ENCODE measurements at places on chromosomes 7 and 10.

DNA sequence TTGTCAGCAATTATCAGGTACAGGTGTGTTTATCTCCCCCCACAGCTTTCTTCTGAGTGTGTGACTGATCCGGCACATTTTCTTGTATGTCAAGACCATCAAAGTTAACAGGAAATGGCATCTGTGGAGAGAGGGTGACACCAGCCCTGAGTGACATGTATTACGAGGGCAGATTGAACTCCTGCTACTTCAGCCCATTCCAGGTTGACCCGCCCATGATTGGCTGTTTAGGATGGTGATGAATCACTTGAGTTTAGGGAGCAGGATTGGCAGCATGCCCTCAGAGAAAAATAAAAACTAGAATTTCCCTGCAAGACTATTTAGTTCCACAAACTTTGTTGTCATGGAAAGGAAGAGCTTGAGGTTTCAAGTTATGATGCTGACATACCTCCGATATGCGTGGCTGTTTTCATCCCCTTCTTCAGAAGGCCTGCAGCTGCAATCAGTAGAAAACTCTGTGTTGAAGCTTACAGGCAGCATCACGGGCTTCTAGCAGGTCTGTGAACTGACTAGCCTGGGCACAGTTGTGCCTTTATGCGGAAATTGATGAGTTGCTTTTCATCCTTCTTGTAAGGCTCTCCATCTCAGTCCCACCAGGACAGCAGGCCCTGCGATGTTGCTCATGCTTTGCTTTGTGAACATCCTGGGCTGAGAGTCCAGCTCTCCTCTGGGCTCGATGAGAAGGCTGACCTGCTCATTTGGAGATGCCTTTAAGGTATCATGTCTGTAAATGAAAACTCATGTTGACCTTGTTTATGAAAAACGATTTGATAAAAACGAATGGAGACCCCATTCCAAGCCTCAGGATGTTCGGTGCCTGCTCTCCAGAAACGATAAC is 8.0 kb upstream of the CELF2 start:
- DNase-seq, result no peak

GRCh38 chr7:47381134-47381495 is 200.8 kb downstream of the TNS3 start:
- no peak for DNase-seq

GRCh38 chr7:121140790-121141189 is 152.3 kb downstream of the CPED1 start:
- no peak for DNase-seq

- no peak for DNase-seq
These were observed 59.1 kb downstream of the CDC123 start for GRCh38 chr10:12255048-12255447.

GRCh38 chr7:7271094-7271874 is 88.9 kb downstream of the C1GALT1 start:
- DNase-seq, result no peak

- no peak for DNase-seq
These were observed 425.7 kb upstream of the SEMA3D start for GRCh38 chr7:85612514-85612913.

Measured in activated T-cell treated with anti-CD3 and anti-CD28 coated beads, Interleukin-2, amount 50 U/mL, for 24 hours (primary cell).